ENCODE measurements at places on chromosomes 5 and 9.

- DNase-seq: no peak
Measured at GRCh38 chr5:171776770-171777759, 8.6 kb upstream of the SMIM23 start.

- no peak for DNase-seq
Measured at GRCh38 chr9:130188860-130189481, 16.8 kb downstream of the NCS1 start.

DNA sequence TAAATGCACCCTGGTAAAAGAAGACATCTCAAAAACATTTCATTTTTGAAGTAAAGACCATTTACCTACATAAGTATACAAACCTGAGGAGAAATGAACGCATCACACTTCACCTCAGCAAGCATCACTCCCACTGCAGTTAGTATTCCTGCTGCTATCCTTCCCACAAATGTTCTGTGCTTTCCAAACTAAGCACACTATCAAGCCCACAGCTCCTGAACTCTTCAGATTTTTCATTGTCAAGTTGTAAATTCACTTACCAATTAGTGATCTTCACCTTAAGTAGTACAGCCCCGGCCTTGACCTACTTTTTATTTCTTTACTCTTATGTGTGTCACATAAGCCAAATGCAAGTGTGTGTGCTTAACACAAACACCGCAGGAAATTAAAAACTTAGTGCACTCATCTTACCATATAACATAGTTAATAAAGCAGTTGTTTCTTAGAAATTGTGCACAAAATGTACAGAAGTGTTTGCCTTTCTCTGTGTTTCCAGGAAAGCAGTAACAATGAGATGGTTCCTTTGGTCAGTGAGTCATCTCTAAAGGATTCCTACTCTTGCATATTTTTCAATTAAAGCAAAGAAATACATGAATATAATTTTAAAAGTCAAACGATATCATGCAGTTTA is 169.4 kb downstream of the APBA1 start:
- DNase-seq: no peak

DNA sequence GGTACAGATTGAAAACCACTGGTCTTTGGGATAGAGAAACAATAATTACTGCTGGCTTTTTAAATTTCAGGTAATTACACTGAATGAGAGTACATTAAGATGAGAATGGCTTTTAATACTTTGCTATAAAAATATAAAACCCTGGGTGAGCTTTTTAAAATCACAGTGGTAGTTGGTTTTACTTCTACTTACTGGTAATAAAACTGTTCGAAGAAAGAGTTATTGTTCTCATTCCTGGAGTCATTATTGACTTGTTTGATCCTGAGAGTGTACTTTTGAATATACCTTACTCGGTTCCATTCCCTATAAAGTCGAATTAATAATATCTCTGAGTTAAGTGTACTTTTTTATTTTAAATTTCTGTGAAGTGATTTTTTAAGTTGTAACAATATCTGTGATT is 21.5 kb downstream of the MELK start:
- no peak for DNase-seq

- no peak for DNase-seq
Measured at GRCh38 chr9:118751077-118751847, 618.0 kb downstream of the BRINP1 start.

GRCh38 chr9:18188971-18189370 is 285.0 kb upstream of the ADAMTSL1 start:
- DNase-seq: no peak

DNA sequence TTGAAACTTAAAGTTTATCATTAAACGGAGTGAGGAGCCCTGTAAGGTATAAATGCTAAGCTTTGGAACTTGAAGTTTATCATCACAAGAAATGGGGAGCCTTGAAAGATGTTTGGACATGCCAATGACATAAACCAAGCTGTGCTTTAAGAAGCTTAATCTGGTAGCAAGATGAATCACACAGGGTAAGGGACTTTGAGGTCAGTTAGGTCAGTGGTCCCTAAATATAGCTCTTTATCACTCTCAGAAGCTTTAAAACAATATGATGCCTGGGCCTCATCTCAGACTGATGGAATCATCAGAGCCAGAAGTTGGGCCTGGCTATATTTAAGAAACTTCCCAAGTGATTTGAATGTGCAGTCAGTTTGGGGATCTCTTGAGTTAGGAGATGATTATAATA is 85.7 kb downstream of the TNC start:
- no peak for DNase-seq

DNA sequence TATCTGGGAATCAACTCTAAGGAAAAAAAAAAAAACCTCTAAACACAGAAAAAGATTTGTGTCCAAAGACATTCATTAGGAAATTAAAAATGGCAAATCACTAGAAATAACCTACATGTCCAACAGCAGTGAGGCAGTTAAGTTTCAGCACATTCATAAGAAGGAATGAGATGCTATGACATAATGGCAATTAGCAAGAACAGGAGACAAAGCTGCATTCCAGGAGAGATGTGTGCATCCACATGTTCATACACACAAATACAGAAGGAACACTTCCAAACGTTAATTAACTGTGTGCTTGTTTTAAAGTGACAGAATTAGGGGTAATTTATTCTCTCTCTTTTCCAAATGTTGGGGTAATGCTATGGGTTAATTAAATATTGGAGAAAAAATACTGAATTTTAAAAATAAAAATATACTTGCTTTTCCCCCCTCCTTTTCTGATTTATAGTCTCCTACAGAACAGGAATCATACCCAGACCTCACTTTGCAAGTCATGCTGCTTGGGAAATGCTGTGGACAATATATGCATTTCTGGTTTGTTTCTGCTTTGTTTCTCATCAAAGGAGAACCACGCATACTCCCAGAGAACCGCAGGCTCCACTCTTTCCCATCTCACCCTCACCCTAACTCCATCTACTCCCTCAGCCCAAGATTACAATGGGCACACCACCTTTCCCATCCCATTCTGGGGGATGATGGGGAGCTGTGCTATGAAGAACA is 114.1 kb downstream of the CDK5RAP2 start:
- DNase-seq: peak; percentile 0

GRCh38 chr9:72809586-72809985 is 143.3 kb downstream of the ALDH1A1 start:
- DNase-seq: no peak

DNA sequence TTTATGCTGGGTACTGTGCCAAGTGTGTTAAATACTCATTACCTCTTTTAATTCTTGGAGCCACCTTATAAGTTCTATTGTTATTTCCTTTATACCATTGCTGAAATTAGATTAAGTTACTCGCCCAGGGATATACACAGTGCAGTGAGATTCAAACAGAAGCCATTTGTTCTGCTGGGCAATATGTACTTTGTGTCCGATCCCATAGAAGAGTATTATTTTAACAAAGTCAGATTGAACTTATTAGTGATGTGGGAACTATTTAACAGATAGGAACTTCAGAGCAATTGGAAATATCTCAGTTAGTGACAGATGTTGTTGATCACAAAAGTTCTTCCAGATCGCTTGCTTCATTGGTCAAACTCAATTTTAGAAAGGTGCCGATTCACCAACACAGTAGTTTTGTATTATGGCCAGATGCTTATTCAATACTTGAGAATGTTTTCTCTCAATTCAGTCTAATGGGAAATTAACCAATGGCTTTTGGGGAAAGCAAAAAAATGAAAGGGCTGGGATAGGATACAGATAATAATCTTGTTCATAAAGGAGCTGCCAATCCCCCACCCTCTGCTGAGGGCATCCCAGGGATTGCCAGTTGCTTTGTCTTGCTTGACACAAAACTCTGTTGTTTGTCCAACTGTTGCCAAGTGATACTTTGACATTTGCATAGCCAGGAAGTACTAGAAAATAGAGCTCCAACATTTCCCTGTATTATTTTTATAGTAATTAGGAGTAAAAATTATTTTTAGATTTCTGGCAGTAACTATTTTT is 94.8 kb upstream of the SEMA6A start:
- DNase-seq: no peak

GRCh38 chr5:7873216-7873615 is 4.3 kb downstream of the MTRR start:
- DNase-seq: no peak

DNA sequence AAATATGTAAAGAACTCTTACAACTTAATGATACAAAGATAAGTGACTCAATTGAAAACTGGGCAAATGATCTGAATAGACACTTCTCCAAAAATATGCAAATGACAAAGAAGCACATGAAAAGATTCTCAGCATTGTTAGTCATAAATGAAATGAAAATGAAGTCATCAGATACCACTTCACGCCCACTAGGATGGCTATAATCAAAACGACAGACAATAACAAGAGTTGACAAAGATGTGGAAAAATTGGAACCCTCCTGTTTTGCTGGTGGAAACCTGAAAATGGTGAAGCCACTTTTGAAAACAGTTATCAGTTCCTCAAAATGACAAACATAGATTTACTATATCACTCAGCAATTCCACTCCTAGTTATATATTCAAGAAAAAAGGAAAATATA is 7.9 kb upstream of the SYK start:
- DNase-seq: no peak

GRCh38 chr5:179805070-179805528 is 1.6 kb downstream of the MGAT4B start:
- DNase-seq: no peak

- DNase-seq: no peak
Measured at GRCh38 chr9:99016681-99017387, 73.1 kb downstream of the COL15A1 start.

DNA sequence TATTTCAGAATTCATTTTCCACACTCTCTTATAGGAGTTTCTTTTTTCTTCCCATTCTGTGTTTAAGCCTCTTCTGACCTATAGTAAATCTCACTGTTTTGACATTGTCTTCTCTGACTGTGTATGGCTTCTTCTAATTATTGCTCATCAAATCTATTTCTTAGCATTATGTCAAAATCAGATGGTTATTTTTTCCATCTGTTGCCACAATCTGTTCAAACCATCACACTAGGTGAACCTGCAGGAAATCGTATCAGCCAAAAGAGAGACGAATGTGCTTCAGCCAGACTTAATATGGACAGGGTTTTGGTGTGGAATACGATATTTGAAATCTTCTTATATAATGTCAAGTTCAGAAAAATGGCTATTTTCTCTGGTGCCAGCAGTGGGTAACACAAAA is 15.9 kb upstream of the SEMA4D start:
- DNase-seq: no peak
